Activated CD4-positive, alpha-beta T cell treated with anti-CD3 and anti-CD28 coated beads for 4 hours (primary cell): ENCODE measurements at places on chromosomes 6 and 20.

DNA sequence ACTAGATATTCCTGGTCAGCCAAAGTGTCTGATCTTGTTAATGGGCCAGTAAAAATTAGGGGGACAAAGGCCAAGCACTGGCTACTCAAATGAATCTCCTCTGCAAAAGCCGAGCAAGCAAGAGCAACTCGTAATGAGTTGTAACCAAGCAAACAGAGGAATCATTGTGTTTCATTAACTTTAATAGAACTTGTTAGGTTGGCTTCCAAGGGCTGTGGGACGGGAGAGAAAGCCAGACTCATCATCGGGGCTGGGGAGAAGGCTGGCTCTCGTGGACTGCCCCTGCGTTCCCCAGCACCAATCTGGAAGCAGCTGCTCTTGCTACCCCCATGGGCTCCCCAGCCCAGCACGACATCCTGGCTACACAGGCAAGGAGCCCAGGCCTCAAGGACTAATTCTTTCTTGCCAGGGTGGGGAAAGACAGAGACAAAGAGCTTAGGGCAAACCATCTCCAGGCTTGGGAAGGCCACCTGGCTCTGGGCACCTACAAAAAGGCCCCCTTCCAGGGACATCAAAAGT, 10.5 kb upstream of the SCUBE3 start:
- no peak for DNase-seq

DNA sequence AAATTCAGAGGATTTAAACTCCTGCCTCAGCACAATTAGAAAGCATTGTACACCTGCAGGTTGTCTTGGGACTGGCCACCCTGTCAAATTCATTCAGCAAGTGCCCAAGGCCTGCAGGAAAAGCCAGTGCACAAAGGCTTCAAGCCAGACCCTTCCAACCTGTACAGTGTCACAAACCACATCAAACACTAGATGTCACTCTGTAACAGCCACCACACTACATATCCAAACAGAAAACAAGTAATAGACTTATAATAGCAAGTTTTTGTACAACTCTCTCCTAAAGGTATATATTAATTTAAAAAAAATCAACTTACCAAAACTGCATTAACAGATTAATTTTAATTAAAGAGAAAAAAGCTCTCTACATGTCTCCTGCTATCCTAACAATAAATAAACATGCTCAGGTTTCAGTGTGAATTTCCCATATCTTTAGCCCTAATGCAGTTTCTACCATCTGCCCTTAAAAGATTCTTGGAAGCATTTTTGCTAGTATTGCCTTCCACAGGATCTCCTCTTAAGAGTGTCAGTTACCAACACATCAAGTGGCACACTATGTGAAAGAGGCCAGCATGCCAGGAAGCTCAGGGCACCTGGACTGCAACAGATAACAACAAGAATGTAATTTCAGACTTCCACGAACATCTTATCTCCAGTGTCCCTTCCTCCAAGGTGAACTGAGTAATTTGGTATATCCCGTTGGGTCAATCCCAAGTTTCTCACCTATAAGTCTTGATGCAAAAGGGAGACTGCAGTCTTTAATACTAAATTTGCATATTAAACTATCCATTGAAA, 47.5 kb downstream of the RALGAPA2 start:
- no peak for DNase-seq

- DNase-seq: no peak
Observed at GRCh38 chr6:10184371-10185227, 230.3 kb downstream of the TFAP2A start.

GRCh38 chr6:35582315-35582714, 69.6 kb upstream of the TULP1 start:
- DNase-seq: no peak

- DNase-seq: no peak
Observed at GRCh38 chr6:134172020-134172705, 119.7 kb upstream of the SLC2A12 start.

DNA sequence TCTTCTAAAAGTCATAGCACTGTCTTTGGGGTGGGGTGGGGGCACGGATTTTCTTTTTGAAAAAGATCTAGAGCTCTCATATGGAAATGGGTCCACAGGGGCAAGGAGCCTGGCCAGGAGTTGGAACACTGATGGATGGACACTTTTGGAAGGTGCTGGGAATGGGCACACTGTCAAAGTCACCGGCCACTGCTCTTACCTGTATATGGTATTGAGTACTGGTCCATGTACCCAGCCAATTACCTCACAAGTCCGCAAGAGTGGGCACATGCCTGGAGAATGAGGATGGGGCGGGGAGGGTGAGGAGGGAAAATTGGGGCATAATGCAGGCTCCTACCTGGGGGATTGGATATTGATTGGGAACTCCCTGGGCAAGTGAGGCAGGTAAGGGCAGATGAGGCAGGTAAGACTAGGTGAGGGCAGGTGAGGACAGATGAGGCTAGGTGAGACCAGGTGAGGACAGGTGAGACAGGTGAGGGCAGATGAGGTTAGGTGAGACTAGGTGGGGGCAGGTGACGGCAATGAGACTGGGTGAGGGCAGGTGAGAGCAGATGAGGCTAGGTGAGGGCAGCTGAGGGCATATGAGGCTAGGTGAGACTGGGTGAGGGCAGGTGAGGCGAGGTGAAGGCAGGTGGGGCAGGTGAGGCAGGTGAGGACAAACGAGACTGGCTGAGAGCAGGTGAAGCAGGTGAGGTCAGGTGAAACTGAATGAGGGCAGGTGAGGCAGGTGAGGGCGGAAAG, 167.9 kb downstream of the NRN1 start:
- no peak for DNase-seq

GRCh38 chr6:2741756-2742155, 9.0 kb downstream of the MYLK4 start:
- no peak for DNase-seq

- DNase-seq: no peak
Observed at GRCh38 chr20:10316582-10316981, 98.0 kb downstream of the SNAP25 start.

DNA sequence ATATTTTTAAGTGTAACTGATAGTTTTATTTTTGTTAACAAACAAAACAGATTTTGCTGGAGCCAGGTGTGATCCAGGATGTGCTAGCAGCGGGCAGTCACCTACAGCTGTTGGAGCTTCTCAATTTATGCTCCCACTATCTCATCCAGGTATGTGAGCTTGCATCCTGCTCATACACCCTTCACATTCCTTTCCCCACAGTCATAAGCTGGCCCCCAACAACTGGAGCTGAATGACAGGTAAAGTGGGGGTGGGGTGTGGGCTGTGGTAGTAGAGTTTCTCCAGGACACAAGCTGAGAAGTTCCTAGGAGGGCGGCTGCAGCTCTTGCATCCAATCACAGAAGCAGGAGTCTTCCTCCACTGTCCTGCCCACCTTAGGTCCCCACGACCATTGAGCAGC, 140.1 kb downstream of the KLHL32 start:
- DNase-seq: no peak

- DNase-seq: no peak
Observed at GRCh38 chr6:155373276-155373675, 59.0 kb upstream of the TFB1M start.

GRCh38 chr6:66508433-66508832, 801.4 kb upstream of the EYS start:
- DNase-seq: no peak

DNA sequence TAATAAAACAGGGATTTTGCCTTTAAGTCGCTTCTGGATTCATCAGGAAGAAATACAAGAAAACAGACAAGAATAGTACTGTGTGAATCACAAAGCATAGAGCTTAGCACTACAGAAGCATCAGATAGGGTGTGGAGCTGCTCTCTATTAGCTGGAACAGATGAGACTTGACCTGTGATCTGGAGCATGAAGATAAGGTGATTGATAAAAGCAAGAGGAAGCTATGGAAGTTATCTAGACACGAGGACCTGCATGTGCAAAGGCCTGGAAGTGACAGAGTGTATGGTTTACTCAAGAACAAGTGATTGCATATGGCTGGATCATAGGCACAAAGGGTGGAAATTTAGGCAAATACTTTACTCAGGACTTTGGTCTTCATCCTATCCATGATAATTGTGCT, 112.9 kb upstream of the MLIP start:
- no peak for DNase-seq

- DNase-seq: no peak
Observed at GRCh38 chr20:44448753-44449546, 26.7 kb upstream of the TTPAL start.

DNA sequence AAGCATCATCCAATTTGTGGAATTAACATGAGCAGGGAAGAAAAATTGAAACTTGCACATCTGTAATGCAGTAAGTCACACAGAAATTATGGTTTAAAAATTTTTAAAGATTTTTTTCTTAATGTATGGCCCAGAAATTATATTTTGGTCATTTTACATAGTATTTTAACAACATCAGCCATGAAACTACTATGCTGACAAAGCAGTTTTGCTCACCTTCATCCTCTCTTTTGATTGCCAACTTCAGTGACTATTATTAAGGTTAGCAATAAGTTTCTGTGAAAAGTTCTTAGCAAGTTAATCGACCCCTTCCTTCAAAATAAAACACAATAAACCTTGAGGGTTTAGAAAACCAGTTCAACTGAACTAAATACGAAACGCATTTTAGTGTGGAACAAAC, 1347.0 kb downstream of the EPHA7 start:
- DNase-seq: no peak

DNA sequence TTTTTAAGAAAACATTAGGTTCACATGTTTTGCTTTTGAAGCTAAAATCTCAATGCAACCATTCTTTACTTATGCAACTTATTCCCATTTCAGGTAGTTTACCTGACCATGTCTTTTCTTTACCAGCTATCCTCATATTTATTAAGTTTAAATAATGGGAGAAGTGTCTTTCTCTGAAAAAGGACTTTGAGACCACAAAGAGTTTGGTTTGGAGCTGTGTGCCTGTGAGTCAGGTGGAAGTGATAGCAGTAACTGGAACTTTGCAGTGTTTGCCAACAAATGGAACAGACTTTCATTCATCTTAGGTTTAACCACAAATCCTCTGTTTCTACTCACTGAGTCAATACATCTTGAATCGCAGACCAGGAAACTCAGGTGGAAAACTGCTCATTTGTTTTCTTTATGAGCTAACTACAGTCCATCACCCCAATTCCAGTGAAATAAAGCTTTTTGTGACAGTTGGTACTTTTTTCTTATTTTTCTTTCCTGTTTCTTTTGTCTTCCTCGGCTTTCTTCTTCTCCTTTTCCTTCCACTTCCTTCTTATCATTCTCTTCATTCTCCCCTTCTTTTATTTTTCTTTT, 148.3 kb upstream of the RIN2 start:
- DNase-seq: no peak

GRCh38 chr20:38433304-38433972, 1.7 kb downstream of the SNHG17 start:
- no peak for DNase-seq

DNA sequence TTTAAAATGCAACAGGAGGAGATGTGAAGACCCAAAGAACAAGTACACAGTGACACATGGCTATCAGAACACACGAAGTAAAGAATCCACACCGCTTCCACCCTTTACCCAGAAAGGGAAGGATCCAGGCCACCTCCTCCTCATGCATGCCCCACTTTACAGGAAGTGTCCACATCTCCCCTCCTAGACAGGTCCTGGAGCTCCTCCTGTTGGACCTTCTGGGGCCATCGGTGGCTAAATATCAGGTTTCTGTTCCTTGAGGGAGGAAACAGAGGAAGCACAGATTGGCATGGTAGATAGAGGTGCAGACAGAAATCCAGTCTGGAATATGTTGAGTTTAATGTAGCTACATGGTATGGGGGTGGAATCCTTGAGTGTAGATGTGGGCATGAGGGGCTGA, 10.9 kb downstream of the NINL start:
- no peak for DNase-seq

DNA sequence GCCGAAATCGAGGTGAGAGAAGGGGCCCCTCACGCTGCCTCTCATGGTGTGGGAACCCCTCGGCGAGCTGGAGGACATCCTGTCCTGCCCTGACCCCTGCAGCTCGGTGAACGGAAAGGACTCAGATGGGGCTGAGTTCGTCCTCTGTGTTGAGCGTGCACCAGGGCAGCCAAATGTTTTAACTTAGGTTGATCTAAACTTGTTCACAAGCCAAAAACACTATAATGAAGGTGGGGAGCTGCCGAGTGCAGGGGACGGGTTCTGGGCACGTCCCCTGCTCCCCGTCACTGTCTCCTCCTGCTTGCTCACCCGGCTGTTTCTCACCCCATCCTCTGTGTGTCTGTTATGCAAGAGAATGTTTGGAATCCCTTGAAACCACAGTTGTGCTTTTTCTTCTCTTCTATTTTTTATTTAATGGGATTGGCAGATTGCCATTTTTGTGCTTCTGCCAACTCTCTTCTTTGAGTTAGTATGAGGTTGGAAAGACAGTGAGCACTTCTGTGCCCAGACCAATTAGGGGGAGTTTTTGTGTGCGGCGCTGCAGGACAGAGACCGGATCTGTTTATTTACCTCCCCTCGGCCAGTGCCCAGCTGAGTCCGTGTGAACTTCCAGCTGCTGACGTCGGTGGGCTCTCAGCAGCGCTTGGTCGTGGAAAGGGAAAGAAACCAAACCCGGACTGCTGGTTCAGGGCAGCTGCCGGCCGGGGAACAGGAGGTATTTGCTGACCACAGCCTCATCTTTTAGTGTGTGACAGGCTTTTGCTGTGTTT, 158.1 kb downstream of the DTNBP1 start:
- DNase-seq: no peak

DNA sequence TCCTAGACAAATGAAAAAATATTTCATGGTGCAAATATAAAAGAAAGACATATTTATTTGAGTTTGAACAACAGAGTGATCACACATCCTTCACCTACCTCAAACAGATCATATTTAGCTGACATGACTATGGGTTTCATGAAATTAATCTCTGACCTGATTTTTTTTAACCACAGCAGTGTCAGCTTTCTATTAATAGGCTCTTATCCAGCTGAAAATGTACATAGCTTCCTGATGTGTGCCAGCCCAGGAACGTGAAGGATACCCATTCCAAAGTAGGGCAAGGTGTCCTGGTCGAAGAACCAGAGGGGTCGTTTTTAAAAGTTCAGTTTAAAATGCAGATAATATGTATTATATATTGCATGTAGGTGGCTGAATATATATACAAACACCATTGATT, 19.8 kb downstream of the TRDN start:
- DNase-seq: no peak
